ENCODE measurements at places on chromosomes 1 and 21.

DNA sequence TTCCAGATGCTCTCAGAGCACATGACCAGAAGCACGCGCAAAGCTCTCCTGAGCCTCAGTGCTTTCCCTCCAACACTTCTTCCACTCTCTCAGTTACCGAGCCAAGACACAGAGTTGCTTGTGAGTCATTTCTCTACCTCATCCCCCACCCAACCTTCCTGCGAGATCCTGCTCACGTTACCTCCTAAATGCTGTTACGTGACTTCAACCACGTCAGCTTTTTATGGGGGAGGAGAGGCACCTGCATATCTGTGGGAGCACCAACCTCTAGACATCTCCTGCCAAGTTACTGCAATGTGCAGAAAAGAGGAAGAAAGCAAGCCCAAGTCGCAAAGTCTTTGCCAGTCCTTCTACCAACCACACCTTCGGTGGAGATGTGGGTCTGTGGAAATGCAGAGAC, 27.2 kb upstream of the ERG start:
- DNase-seq, result no peak

- no peak for DNase-seq
These were observed 315.0 kb downstream of the PTPRU start for GRCh38 chr1:29551123-29551936.

DNA sequence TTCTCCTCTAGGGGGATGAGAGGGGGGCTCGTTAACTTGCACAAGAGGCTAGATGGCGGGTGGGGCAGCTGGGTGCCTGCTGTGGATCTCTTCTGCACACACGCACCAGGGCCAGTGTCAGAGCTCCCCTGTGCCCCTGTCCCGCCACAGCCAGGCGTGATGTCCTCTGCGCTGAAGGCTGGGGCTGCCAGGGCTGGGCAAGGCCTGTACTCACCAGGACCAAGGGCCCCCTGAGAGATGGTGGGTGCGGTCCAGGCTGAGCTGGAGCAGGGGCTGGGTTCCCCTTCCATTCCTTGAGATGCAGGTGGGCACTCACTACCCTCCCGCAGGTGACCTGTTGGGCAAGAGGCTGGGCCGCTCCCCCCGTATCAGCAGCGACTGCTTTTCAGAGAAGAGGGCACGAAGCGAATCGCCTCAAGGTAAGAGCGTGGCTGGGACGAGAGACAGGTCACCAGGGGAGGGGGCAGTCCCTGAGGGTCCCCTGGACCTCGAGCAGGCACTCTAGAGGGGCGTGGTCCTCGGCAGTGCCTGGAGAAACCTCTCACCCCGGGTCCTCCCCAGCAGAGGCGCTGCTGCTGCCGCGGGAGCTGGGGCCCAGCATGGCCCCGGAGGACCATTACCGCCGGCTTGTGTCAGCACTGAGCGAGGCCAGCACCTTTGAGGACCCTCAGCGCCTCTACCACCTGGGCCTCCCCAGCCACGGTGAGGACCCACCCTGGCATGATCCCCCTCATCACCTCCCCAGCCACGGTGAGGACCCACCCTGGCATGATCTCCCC, 15.2 kb downstream of the SAMD11 start:
- no peak for DNase-seq

- no peak for DNase-seq
These were observed 1.9 kb downstream of the EIF4G3 start for GRCh38 chr1:21174654-21175323.

GRCh38 chr1:103942029-103942428, 192.3 kb downstream of the AMY1C start:
- DNase-seq, result no peak

DNA sequence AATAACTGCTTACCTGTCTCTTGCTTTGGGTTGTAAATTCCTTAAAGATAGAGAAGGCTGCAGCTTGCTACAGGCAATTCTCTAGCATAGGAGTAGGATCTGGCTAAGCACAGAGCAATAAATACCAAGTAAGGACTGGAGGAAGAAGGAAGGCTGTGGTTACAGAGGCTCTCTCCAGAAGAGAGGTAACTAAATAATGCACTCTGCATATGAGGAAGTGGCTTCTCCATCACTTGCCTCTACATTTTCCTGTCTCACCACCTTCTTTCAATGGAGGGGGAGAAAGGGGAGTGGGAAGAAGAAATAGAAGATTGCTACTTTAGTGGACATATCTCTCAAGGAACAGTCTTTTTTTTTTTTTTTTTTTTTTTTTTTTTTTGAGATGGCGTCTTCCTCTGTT, 60.9 kb upstream of the LAX1 start:
- DNase-seq, result no peak

DNA sequence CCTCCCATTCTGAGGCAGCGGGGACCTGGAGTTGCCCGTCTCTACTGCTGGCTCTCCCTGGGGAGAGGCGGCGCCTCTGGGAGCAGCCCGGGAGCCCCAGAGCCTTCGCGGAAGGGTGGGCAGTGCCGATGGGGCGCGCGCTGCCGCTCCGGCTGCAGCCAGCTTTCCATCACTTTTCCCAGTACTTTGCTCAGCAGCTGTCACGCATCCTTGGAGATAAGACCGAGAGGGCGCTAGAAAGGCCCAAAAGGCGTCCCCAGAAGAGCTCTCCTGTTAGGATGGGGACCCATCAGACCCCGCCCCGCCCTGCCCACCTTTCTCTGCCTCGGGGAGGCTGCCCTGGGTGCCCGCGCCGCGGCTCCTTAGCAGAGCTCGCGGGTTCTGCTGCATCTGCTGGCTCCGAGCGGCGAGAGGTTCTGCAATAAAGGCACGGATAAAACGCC, 534 bp downstream of the KCNH1 start:
- no peak for DNase-seq

GRCh38 chr1:23422241-23422877, 2.2 kb downstream of the TCEA3 start:
- DNase-seq, result no peak

GRCh38 chr21:32946654-32947053, 79.1 kb upstream of the OLIG2 start:
- no peak for DNase-seq

DNA sequence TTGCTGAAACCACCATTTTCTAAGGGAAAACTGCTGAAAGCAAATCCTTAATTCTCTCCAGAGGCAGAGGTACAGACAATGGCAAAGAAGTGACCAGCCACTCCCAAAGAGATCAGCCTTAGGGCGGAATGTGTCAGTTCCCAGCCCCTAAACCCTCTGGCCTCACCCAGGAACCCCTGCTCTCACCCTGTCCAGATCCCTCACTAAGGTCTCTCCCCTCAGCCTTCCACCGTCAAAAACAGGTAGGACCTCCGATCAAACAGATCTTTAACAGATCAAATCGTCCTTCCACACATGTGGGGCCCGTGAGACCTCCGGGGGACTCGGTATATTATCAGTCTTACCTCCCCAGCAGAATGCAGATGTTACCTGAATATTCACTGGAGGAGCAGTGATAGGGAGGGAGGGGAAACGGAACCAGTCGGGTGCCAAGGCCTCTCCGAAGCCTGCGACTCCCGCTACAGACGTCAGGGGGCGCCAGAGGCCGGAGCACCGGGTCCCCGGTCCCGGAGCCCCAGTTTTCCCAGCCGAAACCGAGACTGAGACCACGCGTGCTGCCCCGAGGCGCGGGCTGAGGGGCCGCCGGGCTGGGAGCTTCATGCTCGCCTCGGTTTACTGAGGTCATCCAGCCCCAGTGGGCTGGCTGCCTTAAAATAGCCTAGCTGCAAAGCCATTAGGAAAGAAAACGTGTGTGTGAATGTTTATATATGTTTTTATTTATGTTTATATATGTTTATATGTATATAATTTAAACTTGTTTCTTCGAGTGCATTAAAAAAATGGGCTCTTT, 23.6 kb downstream of the GPA33 start:
- DNase-seq, result peak; percentile 44

DNA sequence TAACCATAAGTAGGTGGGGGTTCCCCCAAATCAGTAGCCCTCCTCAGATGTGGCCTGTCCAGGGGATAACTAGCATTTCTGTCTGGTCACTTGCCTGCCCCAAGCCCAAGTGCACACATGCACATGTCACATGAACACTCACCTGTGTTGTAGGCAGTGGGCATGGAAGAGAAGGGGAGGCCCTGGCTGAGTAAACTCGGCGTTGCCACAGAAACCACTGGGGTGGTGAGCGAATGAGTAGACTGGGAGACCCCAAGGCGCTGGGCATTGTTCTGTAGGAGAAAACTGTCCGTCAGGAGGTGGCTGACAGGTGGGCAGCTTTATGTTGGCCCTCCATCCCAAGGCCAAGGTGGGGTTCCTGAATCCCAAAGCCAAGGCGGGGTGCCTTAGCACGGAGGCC, 25.6 kb downstream of the MEF2D start:
- no peak for DNase-seq

DNA sequence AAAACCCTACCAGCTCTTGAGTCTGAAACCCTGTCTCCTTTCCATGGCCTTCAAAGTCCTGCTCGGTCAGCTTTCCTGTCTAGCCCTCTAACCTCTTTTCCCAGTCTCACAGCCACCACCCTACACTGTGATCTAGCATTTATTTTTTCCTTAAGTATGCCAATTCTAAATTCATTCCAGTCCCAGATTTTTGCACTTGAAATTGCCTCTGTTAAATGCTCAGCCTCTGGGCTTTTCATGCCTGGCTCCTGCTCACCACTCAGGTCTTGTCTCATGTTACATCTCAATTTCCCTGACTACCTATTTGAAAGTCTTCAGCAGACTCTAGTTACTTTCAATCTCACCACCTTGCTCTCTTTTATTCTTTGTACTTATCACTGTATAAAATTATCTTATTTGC, 176.2 kb downstream of the ADGRL4 start:
- DNase-seq, result no peak

DNA sequence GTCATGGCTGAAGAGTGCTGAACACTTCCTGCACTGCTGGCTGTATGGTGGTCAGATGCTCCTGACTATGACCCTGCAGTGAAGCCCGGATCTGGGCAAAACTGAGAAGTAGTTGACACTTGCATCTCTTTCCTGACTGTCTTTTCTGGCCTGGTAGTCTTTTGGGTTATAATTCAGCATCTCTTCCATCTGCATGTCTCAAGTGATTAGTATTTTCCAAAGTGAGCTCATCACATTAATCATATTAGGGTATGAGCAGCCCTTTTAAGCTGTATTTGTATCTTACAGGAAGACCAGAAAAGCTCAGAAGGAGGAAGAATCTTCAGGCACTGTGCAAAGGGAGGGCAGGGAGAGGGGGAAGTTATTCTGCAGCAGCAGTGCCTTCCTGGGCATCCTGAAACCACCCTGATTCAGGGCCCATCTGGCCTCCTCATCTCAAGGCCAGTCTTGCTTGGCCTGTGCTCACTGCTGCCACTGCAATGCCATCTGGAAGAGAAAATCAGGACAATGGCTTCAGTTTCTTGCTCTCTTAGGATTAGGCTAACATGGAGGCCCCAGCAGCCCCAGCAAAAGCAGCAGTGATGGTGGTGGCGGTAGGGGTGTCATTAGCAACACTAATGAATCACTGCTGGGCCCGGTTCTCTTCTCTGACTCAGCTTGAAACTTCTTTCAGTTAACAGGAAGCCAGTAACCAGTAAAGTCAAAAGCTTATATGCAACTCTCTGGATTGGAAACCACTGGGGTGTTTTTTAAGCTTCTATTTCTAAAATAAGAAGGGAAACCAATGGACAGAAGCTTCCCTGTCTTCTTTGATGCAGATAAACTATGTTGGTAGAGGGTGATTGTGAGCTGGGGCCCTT, 63.3 kb upstream of the WDR26 start:
- DNase-seq, result peak; percentile 8

- no peak for DNase-seq
These were observed 21.0 kb downstream of the CNIH4 start for GRCh38 chr1:224377676-224378006.

DNA sequence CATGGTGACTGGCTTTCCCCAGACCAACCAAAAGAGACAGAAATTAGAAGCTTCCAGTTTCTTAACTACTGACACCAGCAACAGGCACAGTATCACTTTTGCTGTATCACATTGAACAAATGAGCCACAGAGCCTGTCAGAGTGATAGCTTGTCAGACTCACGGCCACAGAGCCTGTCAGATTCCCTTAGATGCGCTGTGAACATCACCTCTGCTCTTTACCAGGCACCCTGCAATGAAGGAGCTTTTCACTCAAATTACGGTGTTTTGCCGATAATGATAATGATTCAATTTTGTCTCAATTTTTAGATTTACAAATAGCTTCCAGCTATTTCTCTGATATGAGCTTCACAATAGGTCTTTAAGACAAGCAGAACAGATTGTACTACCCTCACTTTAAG, 107.9 kb upstream of the GNG12 start:
- no peak for DNase-seq

DNA sequence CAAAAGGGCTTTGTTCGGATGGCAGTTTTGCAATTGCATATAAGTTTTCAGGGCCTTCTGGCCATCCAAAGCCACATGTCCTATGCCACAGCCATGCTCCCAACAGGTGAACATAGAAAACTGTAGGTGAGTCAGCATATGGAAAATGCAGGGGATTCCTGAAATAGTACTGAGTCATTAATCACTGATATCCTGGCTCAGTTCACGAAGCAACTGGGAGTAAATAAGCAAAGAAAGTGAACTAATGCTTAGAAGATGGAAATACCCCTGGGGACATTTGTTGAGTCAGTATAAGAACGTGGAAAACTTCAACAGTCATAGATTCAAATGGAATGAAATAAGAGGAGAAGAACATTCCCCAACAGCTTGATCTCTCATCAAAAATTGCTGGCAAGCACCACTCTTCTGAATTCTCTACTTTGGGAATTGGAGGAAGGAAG, 148.9 kb upstream of the RUNX1 start:
- DNase-seq, result no peak

GRCh38 chr1:116712510-116712909, 41.7 kb upstream of the CD2 start:
- DNase-seq, result no peak

- DNase-seq, result no peak
These were observed 59.4 kb upstream of the SERBP1 start for GRCh38 chr1:67489643-67490042.

- DNase-seq, result no peak
These were observed 211.7 kb upstream of the UBE2U start for GRCh38 chr1:63991685-63992084.

GRCh38 chr1:54987919-54988705, 7.7 kb downstream of the TMEM61 start:
- DNase-seq, result no peak

DNA sequence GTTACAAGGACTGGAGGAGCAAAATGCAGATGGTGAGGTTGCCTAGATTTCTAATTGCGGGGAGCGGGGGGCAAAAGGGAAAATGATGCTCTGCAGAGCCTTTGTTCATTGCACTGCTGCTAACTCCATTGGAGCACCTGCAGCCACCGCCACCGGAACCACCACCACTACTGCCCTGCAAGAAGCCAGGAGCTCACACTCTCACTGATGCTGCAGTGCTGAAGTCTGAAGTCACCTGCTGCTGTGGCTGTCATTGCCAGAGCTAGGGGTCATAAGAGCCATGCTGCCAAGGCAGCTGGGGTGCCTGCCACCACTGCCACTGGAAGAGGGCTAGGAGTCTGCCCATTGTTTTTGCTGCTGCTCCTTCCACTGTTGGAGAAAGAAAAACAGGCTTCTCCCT, 7.3 kb upstream of the HPCAL4 start:
- DNase-seq, result no peak

DNA sequence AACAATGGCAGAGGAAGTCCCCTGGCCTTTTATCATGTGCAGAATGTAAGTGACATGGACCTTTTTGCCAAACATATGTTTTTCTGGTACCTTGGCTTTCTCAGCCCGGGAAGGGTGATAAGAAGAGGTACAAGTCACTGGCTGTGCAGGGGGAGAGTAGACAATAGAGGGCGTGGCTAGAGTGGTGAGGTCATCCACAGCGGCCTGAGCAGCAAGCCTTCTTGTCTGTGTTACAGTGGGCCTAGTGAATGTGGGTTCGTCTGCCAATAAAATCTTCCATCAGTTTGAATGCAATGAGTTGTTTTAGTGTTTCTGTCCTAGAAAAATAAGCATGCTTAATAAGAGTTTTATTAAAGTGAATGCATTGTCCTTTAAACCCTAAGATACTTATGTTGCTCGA, 59.0 kb upstream of the PGD start:
- no peak for DNase-seq

Measured in activated CD8-positive, alpha-beta memory T cell treated with anti-CD3 and anti-CD28 coated beads for 1 hour (primary cell).